ENCODE measurements at places on chromosomes 12 and 14. TPM values are rescaled to one million over a fixed set of nuclear protein-coding genes. Genes with fewer than 3 reads are reported as not detected.

DNA sequence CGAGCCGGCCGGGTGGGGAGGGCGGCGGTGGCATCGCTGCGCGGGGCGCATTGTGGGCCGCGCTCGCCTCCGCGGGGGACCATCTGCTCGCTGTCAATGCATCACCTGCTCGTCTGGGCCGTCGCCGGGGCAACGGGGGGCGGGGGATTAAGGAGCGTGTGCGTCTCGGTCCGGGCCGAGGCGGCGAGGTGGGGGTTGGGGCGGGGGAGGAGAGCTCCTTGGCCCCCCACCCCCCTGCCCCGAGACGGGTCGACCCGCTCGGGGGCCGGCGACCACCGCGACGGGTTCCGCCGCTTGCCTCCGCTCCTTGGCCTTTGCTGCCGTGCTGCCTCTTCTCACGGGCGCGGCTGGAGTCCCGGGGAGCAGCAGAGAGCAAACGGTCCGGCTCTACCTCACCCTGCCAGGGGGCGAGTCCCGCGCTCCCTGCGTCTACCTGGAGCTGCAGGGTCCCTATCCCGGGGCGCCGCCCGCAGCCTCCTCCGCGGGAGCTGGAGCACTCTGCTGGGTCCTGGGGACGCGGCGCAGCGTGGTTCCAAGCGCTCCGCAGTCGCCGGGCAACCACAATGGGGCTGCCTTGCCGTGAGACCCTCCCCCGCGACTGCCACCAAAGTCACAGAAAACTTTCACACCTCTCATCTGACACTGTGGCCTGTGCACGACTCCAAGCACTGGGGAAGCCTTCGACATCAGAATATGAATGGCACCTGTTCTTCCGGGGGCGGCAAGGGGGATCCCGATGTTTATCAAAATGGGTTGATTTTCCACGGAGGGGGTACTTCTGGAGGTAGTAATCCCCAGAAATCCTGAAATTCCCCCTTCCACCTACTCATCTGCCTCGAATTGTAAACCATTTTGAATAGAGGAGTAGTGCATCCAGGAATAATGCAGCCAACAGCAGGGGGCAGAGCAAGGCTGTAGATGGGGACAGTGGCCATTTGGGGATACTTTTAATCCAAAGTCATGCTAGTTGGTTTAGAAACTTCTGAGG is at the start of gene C12orf42:
C12orf42 (minus strand) TSS at position 500 of the 988 bp plus-strand sequence. CDS start 17,542 bp downstream, outside the sequence.
- DNase-seq = peak; percentile 38

- no peak for DNase-seq
Measured at GRCh38 chr12:2240390-2240789, 187.6 kb downstream of the CACNA1C start.

GRCh38 chr12:112097641-112098040 is 10.9 kb downstream of the NAA25 start:
- no peak for DNase-seq

DNA sequence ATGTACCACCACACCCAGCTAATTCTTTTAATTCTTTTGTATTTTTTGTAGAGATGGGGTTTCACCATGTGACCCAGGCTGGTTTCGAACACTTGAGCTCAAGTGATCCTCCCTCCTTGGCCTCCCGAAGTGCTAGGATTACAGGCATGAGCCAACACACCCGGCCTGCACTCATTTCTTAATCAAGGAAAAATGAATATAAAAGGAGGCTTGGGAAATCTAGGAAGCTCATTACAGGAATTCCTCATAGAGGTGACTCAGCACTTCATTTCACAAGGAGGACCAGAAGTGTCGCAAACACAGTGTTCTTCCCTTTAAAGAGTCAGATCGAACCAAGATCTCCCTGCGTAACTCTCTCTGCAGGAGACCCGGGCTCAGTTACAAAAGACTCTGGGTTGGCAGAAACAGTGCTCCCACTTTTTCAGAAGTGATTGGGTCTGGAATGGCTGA is 30.3 kb downstream of the NFKBIA start:
- DNase-seq = peak; percentile 95

The DLK1 gene
- total RNA-seq = not detected

DNA sequence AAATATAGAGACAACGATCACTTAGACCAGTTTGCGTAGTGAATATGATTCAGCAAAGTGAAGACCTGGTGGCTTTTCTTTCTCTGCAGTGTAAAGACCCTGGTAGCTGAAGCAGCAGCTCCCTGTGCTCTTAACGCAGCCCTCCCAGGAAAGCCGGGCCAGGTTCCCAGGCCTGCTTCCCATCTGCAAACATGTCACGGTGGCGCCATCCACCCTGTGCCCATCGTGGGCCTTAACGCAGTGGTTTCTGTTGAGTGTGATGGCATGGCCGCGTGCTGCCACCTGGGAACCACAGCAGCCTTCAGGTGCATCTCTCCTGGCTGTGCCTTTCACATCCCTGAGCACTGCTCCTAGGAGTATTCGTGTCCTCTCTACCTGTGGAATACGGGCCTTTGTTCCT is 71.5 kb downstream of the WDR20 start:
- DNase-seq = no peak

The CLEC4C gene
- not detected for total RNA-seq

The DDX51 gene
- 7.5 TPM for total RNA-seq

The TAS2R14 gene
- total RNA-seq = 1.7 TPM

- no peak for DNase-seq
Measured at GRCh38 chr14:61132336-61132735, 148.8 kb downstream of the TMEM30B start.

DNA sequence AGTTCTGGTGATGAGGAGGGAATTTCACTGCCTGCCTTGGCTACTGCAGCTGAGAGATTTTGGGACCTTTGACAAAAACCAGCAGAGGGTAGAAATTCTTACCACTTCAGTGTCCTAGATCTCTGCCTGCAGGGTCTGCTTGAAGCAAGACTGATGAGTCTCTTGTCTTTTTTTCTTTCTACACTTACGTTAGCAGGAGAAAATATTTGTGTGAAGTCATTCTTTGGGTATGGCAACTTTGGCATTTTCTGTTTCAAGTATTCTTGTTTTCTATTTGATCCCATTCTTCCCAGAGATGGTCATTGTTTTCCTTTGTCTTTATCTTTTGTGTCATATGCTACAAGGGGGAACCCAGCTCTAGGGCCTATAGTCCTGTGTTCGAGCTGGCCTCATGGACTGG is 65.6 kb upstream of the FERMT2 start:
- no peak for DNase-seq
